ENCODE measurements at places on chromosomes 12 and 14.

DNA sequence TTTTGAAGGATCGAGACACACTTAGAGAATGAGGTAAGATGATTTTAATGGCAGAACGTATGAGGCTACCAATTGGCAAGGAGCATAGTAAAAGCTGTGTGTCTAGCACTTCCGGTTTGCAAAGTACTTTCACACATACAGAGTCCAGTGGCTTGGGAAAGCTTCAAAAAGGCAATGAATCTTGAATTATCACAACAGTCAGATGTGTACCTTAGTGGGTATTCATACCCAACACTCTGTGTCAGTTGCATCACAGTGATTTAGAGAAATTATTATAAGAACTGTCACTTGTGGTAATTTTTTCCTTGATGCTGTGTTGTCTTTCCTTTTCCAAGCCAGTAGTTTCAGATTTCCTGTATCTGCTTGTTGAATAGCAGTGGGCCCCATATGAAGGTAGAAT is 424.1 kb downstream of the PCNX1 start:
- DNase-seq = no peak

GRCh38 chr12:30569426-30569825 is 126.2 kb downstream of the IPO8 start:
- no peak for DNase-seq

GRCh38 chr12:120197542-120197887 is 3.0 kb upstream of the GCN1 start:
- no peak for DNase-seq

GRCh38 chr12:80442426-80443222 is 1.4 kb upstream of the PTPRQ start:
- no peak for DNase-seq

DNA sequence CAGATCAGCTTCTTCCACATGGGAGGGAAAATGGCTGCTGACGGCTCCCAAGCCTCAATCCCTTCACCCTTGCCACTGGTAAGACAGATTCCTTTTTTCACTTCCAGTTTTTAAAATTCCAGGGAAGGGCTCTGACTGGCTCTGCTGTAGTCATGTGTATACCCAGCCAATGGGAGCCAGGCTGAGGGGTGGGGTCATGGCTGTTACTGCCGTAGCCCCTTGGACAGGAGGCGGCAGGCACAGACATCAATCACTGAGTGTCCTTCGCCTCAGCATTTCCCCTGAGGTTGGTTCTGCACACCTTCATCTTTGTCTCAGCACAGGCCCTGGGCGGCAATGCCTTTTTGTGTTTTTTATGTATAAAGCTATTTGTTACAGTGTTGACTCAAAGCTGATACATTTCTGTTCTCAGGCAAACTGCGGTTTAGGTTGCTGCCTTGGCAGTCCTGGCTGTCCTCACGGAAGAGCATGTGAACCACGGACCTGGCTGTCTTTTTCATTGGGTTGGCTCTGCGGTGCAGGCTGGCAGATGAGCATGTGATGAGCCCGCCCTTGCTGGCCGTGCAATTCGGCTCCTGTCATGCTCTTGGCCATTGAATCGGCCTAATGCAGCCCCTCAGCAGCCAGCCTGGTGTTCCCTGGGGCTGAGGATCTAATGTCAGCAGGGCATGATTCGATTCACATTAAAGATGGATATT is 74.3 kb downstream of the PPM1A start:
- DNase-seq = no peak

- no peak for DNase-seq
Measured at GRCh38 chr14:90539996-90540395, 143.2 kb downstream of the CALM1 start.

DNA sequence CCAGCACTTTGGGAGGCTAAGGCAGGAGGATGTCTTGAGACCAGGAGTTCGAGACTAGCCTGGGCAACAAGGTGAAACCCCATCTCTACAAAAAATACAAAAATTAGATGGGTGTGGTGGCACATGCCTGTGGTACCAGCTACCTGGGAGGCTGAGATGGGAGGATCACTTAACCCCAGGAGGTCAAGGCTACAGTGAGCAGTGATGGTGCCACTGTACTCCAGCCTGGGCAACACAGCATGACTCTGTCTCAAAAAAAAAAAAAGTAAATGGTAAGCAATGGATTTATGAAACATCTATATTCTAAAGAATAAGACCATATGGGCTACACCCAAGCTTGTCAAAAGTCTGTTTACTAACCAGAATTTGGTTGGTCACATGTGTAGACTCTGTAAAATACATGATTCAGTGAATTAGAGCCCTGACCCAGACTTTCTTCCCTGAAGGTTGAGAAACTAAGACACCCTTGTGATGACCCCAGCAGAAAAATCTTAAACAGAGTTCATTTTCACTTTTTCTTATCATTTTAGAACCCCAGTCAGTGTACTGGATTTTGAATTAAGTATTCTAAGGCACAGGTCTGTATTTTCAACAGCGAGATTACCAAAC is 12.1 kb downstream of the FGD6 start:
- no peak for DNase-seq

DNA sequence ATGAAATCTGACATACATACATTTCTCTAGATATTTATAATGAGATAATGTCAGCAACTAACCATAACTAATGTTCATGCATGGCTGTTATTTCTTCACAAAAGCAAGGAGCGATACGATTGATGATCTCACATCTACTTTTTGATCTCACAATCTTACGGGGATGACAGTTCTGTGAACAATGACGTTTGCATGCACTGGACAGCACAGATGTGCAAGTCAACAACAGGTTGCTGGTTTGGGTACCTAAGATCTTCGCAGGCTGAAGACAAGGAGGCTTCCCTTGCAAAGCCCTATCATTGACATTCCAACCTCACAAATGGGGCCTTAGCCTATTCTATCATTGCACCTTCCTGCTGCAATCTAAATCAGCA is 53.6 kb downstream of the C12orf42 start:
- DNase-seq = no peak

DNA sequence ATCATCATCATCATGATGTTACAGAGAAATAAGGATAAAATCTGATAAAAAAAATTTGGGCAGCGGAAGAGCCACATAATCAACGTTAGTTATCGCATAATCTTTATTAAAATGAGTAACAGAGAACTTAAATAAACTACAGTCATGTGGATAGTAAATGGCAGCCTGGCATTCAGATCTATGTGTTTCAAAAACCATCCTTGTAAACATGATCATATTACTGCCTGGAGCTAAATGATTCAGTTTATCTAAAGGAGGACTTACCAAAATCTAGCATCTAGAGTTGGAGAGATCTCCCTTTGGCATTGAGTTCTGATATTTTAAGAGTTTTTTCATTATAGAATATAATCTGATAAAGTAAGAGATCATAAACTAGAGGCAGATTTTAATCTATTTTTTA is 200.1 kb upstream of the MGAT4C start:
- no peak for DNase-seq

GRCh38 chr12:45379261-45379660 is 163.4 kb downstream of the ANO6 start:
- DNase-seq = no peak

All from kidney glomerular epithelial cell (primary cell).